Epithelial cell of proximal tubule (primary cell): ENCODE measurements at places on chromosomes 4 and X. TPM values are rescaled to one million over a fixed set of nuclear protein-coding genes. Genes with fewer than 3 reads are reported as not detected.

Gene SOX3
- total RNA-seq, result not detected in 2 replicates

Gene FAM9B
- total RNA-seq, result not detected in 2 replicates

Gene PPP4R3C
- not detected in 2 replicates for total RNA-seq

Gene SETD7
- 21.7 and 29.4 TPM in 2 replicates for total RNA-seq

Gene CLDN22
- total RNA-seq, result not detected in 2 replicates

Gene NOX1
- not detected in 2 replicates for total RNA-seq

Gene SOWAHB
- 9.4 and 10.1 TPM in 2 replicates for total RNA-seq

Gene PCDH11X
- total RNA-seq, result not detected in 2 replicates

Gene FAM156A
- 5.0 and 12.6 TPM in 2 replicates for total RNA-seq

Gene RGN
- total RNA-seq, result 0.80 and 2.9 TPM in 2 replicates

Gene SPANXC
- total RNA-seq, result not detected in 2 replicates

Gene RNF175
- total RNA-seq, result 0.72 and 2.3 TPM in 2 replicates
